ENCODE measurements at places on chromosomes 11 and 22.
A peak's percentile ranks its signal among the peaks of the same experiment; 100 is the strongest.

DNA sequence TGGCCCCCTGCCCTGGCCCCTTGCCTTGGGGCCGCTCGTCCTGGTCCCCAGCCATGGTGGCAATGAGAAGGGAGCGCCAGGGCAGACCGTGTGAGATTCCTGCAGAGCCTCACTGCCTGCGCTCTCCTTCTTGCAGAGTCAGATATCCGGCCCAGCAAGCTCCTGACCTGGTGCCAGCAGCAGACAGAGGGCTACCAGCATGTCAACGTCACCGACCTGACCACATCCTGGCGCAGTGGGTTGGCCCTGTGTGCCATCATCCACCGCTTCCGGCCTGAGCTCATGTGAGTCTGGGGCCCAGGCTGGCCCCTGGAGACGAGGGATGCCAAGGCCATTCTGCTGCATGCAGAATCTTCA lies 114.1 kb downstream of the MICAL2 start:
- DNase-seq: peak; percentile 92

DNA sequence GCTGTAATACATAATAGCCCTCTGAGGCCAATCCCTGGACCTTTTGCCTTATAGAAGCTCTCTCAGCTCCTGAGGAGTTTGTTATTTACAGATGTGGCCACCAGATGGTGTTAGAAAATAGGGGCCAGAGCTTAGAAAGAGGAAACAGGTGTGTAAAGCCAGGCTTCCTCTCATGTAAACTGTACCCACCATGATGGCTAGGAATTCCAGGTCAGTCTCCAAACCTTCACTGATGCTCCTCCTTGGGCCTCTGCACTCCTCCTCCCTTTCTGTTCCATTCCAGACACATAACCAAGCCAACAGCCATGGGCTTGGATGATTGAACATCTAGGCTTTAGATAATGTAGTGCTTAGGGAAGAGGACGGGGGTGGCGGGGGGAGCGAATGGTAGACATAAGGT lies 39.7 kb downstream of the USP35 start:
- no peak for DNase-seq

- DNase-seq: no peak
Observed at GRCh38 chr11:107953446-107953845, 25.2 kb downstream of the RAB39A start.

DNA sequence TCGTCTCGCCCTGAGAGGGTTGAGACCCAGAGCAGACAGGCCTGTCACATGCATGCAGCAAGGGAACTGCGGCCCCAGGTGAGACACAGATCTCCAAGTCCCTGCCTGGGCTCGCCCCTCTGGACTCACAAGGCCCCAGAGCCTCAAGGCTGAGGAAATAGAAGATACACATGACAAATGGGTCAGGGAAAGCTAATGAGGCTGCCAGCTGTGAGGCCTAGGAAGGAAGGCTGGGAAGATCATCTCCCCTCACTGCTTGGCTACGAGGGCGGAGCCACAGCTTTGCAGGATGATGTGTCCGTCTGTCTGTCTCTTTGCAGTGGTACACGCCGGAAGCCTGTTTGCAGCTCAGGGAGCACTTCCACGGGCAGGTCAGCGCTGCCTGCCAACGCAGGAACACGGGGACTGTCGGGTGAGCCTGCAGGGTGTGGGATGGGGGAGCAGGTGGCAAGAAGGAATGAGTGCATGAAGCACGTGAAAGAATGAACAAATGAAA lies 4.5 kb downstream of the RAB36 start:
- DNase-seq: no peak

DNA sequence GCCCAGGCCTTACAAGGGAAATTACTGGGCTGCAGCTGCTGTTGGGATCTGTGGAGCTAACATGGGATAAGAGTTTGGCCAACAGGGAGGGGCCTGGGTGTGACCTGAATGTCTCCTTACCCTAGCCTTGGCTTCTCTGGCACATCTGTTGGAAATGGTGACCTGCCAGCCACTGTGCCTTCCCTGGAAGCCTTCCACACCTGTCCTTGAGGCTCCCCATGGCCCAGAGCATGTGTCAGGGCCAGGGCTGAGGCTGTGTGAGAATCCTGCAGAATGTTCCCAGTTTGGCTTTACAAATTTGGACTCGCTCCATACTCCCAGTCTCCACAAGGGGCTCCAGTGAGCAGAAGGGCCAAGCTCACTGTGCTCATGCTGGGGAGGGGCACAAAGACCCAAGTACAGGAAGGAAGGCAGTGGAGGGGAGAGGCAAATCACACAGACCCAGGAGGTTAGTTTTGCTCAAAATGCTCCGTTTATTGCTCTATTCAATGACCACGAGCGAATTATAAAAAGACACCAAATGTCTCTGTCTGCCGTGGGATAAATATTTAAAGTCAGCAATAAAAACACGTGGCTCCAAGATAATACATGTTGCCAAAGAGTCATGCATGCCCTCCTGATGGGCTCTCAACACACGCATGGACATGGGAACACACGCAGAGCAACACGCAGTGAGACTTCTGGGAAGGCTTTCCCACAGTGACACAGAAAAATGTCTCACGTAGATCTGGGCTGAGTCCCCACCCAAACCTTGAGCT lies 1.7 kb upstream of the IGSF22 start:
- peak; percentile 39 for DNase-seq

Data from activated gamma-delta T cell treated with Interleukin-2 at 50 U/mL for 16 hours (primary cell).